ENCODE measurements at places on chromosomes 11 and 22.

- no peak for DNase-seq
Observed at GRCh38 chr11:130168105-130168504, 8.5 kb downstream of the ST14 start.

GRCh38 chr11:130115218-130115617, 44.4 kb upstream of the ST14 start:
- no peak for DNase-seq

GRCh38 chr11:1852877-1853276, at the start of gene LSP1:
LSP1 (plus strand) TSS chr11:1853084; CDS start chr11:1853145, 61 bp downstream.
- DNase-seq, result peak; percentile 90

DNA sequence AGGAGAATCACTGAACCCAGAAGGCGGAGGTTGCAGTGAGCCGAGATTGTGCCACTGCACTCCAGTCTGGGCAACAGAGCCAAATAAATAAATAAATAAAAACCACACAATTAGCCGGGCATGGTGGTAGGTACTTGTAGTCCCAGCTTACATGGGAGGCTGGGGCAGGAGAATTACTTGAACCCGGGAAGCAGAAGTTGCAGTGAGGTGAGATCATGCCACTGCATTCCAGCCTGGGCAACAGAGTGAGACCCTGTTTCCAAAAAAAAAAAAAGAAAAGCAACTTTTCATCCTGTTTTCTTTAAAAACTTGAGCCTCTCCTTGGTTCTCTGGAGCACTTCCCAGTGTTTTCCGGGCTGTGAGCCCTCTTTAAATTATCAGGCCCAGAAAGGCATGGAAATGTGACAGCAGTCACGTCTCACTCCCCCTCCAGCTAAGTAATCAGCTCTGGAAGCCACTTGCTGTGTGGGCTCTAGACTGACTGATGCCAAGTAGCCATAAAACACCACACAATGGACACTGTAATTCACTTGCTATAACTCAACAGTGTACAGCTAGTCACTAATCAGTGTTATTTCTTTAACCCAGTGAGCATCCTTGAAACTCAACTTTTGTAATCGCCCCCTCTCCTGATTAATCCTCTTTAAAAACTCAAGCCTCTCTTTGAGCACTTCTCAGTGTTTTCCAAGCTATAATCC, 13.0 kb upstream of the MCHR1 start:
- DNase-seq, result no peak

GRCh38 chr22:46346680-46347405, 11.3 kb downstream of the TRMU start:
- no peak for DNase-seq

DNA sequence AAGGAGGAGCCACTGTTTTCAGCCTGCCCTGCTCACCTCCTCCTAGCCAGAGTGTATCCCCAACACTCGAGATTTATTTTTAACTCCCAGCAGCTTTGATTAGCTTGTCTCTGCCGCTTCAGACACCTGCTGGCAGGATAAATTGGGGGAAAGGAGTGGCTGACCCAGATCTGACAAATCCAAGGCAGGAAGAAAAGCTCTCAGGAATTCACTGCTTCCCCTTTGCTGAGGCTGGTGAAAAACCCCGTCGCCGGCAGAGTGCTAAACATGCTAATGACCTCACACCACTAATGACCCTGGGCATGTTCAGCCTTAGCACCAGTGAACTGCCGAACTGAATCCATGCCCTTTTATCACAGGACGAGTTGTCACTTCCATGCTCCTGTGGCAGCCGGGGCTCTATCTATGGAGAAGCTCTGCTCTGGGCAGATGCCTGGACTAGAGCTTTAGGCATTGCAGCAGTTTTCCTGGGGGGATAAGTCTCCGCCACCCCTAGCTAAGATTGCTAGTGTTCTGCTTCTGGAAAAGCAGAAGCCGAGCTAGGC, 52.2 kb downstream of the FEZ1 start:
- DNase-seq, result no peak

DNA sequence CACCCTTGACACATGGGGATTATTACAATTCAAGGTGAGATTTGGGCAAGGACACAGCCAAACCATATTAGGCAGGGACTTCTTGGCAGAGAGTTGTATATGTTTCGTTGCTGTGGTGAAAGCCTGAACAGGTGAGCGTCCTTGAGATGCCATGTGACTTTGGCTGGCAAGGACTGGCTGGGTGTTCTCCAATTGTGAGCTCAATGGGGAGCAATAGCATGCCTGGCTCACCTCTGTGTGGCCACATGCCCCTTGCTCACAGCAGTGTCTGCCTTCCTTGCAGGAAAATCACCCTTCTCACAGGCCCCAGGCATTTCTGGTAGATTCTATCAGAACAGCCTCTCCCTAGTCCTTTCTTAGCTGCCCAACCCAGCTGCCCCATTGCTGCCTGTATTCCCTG, 105.5 kb downstream of the PARVA start:
- DNase-seq, result no peak

- no peak for DNase-seq
Observed at GRCh38 chr11:10920875-10921274, 63.0 kb upstream of the ZBED5 start.

DNA sequence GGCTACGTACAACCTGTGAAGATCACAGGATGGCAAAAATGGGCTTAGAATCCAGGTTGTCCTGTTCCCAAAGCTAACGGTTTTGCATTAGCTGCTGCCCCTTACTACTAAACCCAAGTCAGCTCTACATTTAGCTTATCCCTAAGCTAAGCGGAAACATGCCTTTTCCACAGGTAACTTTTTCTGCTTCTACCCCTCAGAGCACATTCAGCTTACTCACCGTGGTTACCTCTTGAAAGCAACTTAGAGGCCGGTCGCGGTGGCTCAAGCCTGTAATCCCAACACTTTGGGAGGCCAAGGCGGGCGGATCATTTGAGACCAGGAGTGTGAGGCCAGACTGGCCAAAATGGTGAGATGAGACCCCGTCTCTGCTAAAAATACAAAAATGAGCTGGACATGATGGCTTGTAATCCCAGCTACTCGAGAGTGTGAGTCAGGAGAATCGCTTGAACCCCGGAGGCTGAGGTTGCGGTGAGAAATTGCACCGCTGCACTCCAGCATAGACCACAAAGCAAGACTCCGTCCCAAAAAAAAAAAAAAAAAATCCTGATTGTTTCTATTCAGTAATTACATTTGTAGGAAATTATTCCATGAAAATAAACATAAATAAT, 790 bp upstream of the TMEM41B start:
- DNase-seq, result peak; percentile 10

DNA sequence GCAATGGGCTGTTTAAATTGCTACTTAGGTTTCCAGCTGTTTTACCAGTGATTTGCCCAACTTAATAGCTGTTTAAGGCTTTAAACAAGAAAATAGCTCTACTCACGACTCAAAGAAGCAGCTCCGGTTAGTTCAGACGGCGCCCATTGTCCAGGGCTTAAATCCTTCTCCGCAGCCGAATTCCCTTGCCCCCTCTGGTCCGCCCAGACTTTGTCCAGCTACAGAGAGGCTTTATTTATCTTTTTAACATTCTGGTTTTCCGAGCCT, 20.9 kb upstream of the SCUBE1 start:
- DNase-seq, result no peak

GRCh38 chr11:848380-848931, 5.8 kb downstream of the TSPAN4 start:
- peak; percentile 72 for DNase-seq

DNA sequence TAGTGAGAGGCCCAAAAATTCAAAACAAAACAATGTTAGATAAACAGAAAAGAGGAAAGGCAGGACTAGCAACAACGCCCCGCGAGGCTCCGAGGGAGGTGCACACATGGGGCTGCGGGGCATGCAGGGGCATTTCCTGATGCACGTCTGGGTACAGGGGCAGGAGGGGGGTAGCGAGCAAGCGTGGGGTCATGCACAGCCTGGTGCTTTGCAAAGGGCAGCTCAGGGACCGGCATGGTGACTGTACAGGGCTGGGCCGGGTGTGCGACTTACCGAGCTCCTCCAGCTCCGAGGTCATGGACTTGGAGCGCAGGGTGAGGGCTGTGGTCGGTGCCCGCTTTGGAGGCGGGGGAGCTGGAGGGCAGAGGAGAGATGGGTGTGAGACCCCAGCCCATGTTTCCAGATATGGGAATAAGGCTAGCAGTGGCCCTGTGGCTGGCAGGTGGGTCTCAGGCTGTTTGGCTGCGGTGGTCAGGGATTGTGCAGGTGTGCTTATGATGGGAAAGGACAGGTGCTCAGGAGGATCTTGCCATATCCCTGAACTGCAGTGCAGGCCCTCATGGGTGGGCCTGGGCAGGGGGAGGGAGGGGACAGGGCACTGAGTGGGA, 103.7 kb downstream of the CTTN start:
- no peak for DNase-seq
